Endothelial cell of umbilical vein (primary cell): ENCODE measurements at places on chromosomes 2 and 18.

DNA sequence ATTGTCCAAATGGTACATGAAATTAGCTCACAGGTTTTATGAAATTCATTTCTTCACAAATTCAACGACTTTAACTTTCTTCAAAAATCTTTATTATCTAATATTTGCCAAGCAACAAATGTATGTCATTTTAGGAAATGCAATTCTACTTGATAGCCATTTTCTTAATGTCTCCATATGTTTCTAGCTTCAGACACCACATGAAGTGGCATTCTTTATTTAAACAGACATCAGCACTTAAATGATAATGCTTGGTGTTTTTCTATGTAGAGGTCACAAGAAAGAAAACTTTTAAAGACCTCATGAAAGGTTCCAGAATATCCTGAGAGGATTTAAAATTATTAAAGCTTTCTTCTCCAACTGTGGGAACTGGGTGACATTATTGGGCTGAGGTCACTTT is 44.2 kb upstream of the XIRP2 start:
- no peak for DNase-seq

DNA sequence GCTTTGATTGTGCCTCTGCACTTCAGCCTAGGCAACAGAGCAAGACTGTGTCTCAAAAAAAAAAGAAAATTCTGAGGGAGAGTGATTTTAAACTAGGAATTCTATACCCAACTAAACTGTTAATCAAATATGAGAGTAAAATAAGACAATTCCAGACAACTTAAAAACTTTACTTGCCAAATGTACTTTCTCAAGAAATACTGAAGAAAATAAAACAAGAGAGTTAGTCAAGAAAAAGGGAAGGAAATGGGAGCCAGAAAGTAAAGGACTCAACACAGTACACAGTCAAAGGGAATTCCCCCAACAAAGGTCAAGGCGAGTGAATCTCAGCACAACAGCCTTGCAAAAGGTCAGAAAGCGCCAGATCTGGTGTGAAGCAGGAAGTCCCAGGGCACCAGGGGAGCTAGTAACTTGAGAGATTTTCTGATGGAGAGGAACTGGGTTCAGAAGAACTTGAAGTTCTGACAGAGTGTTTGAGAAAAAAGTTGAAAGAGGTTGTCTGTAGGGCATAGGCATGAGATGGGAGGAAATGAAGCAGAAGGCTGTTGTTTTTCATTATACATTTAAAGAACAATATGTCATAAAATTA is 22.6 kb upstream of the TBC1D8 start:
- DNase-seq, result no peak

DNA sequence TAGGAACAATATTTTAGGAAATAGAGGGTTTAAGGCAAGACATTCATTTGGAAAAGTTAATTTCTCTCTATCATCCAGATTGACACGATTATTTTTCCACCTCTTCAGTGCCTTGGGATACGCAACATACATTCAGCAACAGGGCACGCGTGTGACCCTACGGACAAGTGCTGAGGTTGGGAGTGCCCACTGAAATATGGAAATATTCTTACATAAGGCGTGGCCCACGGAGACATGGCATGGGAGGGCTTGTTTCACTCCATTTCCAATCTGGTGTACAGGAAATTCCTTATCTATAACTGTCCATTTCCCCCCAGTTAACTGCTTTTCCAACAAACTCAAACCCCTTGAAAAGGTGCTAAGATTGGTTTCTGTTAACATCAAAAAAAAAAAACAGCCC is 20.9 kb upstream of the KIDINS220 start:
- no peak for DNase-seq

DNA sequence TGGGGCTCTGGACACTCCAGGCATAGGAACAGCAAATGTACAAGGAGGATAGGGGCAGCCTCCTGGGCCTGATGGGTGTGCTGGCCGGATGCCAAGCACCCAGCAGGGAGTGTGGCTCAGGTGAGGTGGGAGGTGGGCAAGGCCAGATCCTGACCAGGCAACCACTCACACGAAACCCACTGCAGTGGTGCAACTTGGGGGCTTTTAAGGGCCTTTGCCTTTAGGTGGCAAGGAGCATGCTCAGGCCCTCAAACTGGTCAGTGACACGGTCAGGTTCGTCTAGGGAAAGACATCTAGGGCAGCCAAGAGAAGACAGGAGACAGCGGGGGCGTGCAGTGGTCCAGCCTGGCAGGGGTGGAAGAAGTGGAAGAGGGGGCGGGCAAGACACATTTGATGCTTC is 18.4 kb upstream of the TEX51 start:
- no peak for DNase-seq

DNA sequence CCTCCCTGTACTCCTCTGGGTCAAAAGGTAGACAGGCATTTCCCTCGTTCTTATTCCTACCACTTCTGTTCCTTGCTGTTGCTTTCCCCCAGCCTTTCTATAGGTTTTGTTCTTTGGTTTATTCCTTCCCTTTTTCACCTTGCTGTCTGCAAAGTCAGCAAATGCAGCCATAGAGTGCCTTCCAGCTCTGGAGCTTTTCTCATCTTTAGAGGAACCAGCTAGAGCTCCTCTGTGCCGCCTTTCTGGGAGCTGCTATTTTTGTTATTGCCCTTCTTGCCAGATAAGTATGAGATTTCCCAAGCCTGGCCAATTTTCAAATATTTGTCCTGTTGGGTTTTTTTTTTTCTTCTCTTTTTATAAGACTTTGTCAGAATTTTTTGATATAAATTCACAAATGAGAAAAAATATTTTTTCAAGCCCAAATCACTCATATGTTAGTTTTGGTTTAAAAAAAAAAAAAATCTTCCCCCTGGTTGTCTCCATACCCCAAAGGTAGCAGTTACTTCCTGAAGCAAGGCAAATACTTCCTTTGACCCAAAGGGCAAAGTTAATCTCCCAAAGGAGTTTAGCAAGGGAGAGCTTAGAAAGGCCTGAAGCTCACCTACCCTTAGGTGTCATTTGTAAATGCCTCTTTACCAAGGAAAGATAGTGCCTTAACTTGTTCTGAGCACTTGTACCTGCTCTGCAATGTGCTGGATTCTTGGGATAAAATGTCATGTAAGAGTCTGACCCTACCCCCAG is 5.1 kb upstream of the TTC27 start:
- DNase-seq, result no peak

DNA sequence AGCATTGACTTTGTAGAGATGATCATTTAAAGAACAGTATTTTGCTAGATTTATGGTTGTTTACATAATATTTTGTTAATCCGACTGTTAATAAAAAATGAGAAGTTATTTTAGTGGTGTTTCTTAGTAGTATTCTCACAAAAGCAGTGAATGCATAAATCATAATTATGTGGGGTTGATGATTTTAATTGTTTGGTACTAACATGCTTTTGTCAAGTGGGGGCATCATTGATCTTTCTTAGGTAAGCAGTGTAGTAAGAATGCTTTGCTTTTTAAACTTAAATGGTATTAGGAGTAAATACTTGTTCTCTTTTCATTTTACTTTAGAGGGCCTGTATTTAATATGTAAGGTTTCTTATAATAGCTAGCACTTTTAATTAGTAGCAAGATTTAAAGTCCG is 109.2 kb upstream of the OTX1 start:
- no peak for DNase-seq

DNA sequence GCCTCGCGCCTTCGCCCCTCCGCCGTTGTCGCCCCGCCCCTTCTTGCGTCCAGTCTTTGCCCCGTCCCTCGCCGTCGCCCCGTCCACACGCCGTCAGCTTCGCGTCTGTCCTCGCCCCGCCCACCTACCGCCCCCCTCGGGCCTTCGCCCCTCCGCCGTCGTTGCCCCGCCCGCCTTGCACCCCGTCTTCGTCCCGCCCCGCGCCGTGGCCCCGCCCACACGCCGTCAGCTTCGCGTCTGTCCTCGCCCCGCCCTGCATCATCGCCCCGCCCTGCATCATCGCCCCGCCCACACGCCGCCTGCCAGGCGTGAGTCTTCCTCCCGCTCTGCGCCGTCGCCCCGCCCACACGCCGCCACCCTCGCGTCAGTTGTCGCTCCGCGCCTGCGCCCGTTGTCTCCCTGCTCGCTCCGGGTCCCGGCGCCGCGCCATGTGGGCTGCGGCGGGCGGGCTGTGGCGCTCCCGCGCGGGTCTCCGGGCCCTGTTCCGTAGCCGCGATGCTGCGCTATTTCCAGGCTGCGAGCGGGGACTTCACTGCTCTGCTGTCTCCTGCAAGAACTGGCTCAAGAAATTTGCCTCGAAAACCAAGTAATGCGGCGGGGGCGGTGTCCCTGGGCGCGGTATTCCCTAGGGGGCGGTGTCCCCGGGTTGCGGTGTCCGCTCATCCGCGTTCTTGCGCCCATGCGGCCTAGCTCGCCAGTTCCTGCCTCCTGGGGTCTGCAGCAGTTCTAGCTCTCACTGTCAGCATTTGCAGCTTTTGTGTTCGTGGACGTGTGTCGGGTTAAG is at the start of gene RBFA:
Gene RBFA, plus strand, starts transcription at position 367 of the 784 bp plus-strand sequence. Its CDS starts 62 bp downstream, at position 429.
- DNase-seq, result peak; percentile 99
